Aorta (tissue), 5 donors: ENCODE measurements at places on chromosomes 5 and 9. TPM values are rescaled to one million over a fixed set of nuclear protein-coding genes. Genes with fewer than 3 reads are reported as not detected.

GRCh38 chr5:163631856-163632255, 126.4 kb downstream of the MAT2B start:
- H3K36me3 ChIP-seq, result no peaks in the 10 kb centered on the region
- DNase-seq, result no peak
- H3K27ac ChIP-seq, result no peak overlapping the region

DNA sequence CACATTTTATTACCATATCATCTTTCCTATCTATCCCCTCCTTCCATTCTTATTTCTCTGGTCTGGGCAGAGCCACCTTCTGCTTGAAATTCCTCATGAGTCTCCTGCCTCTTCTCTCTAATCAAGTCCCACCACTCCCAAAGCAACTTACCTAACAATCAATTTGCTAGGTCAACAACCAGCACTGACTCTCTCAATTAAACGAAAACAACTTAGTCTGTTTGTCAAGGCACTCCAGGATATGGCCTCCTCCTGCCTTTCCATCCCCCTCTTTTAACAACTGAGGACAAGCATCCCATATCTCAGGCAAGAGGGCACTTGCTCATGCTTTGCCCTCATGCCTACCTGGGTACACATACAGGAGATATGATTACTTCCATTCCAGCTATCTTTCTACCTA, 47.4 kb downstream of the HCN1 start:
- DNase-seq, result no peak
- H3K27me3 ChIP-seq, result no peaks in the 10 kb centered on the region
- no peak overlapping the region for H3K4me3 ChIP-seq
- H3K36me3 ChIP-seq, result no peaks in the 10 kb centered on the region

ANKS6 gene
- 19.5 TPM for total RNA-seq

DAB2IP gene
- 70.3 TPM for total RNA-seq
